ENCODE measurements at places on chromosomes 2 and 18.

GRCh38 chr18:61957801-61958516 is 65.2 kb upstream of the RNF152 start:
- no peak for DNase-seq

- peak; percentile 51 for DNase-seq
These were observed 2.4 kb upstream of the ADCYAP1 start for GRCh38 chr18:902229-902628.

DNA sequence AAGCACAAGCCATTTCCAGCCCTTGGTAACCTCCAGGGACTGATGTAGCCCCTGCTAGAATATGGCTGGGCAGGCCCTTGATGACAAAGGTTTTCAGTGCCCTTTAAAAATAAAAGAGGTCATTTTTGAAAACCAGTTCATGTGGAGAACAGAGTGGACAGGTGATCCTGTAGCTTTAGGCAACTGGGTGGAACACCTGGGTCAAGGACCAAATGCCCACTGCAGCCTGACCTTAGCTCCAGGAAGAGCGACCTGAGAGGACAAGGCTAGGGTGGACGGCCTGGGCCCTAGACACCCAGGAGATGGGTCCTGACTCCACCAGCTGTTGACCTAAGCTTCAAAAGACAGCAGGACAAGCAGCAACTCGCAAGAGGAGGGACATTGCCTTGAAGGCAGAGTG is 116.6 kb downstream of the LIPG start:
- no peak for DNase-seq

DNA sequence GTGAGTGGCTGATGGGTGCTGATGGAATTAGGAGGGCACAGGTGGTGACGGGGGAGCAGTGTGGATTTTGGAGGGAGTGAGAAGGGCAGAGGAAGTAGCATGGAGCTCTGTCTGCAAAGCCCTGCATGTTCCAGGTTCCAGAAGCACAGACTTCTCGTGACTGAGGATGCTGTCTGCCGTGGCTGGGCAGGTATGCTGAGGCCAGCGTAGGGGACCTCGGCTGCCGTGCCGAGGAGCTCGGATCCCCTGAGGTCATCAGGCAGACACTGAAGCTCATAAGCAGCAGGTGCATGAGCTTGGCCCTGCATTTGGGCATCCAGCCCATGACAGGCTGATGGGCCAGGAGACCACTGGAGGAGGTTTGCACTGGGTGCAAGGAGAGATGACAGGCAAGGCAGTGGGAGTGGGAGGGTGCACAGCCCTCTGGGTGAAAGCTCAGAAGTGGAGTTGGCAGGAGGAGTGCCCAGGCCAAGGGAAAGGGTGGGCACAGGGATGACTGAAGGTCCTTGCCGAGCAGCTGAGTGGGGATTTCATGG is 215.3 kb downstream of the SH3RF3 start:
- DNase-seq = no peak

DNA sequence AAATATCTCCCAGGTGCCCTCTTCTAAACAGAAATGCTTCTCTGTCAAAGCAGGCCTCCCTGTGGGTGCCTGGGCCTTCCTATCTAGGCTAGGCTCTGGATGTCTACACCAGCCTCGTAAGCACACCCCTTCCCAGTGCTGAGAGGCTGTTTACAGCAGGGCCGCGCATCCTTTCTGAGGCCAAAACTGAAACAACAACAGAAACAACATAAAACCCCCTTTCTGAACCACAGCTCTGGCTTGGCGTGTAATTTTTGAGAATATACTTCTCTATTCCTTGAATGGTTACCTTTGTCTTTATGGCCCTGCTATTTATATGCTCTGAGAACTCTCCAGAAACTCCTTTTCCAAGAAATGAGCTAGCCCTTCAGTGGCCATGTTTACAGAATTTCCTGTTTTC is 118.4 kb downstream of the BCL2L11 start:
- no peak for DNase-seq

- DNase-seq = no peak
These were observed 144.3 kb downstream of the MYO3B start for GRCh38 chr2:170322140-170322766.

GRCh38 chr2:237310515-237311114 is 103.3 kb downstream of the COL6A3 start:
- DNase-seq = no peak

DNA sequence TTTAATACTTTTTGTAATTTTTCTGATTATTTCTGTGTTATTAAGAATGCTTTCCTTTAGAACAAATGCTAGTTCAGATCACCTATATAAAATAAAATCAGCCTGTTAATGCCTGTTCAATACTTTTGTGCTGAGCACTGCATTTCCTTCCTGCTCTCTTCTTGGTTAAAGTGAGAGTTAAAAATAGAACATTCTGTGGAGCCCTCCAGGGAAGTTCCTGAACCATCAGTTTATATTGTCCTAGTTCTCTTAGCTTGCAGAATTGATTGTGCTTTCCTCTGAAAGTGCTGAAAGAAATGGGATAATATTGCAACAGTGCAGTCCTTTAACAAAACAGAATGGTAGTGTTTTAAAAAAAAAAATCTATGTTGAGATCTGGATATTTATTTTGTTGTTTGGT is 74.6 kb upstream of the UBXN4 start:
- no peak for DNase-seq

DNA sequence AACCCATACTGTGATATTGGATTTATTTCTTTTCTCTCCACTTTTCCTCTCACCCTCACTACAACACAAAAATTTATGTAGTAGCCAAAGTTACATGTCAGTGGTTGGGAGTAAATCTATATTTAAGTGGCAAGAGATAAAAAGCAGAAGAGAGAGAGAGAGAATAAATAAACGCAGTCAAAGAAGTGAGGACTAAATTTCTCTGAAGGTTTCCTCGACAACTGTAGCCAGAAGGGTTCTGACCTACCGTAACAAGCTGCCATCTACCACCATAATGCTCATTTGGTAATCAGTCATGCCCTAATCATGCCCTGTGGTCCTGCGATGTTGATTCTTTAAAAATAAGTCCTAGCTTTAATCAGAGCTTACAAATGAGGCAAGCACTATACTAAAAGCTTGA is 9.1 kb downstream of the ARHGAP28 start:
- DNase-seq = no peak

DNA sequence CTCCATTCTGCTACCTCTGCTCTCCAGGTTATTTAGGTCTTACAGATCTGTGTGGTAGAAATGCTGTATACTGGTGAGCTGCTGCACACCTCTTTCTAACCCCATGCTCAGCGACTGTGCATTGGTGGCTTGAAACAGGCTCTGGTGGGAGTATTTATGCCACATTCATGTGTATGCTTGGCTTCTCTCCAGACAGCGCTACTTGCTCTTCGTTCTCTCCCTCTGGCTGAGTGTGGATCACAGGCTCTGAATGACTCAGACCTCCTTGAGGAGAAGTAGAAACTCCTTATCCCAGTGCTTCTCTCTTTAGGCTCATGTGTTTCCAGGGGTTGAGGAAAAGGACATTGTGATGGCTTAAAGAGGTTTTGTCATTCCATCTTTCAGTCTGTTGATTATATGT is 54.9 kb downstream of the FHOD3 start:
- no peak for DNase-seq

- no peak for DNase-seq
These were observed 30.4 kb downstream of the ANKRD44 start for GRCh38 chr2:197280015-197280702.

- DNase-seq = no peak
These were observed 60.2 kb downstream of the CXCR4 start for GRCh38 chr2:136057802-136058140.

DNA sequence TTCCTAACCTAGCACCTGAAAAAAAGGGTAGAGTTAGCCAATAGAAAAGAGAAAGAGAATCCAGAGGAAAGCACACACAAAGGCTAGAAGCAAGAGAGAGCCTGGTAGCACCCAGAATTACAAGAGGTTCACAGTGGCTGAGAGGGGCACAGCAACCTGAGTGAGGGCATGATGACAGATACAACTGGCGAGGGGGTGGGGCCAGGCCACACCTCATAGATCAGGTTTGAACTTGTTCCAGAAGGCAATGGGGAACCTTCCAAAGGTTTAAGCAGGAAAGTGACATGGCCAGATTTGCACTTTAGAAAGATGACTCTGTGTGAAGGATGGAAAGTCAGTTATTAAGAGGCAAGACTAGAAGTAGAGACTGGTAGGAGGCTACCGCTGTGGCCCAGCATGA is 148.0 kb downstream of the TTC32 start:
- no peak for DNase-seq

DNA sequence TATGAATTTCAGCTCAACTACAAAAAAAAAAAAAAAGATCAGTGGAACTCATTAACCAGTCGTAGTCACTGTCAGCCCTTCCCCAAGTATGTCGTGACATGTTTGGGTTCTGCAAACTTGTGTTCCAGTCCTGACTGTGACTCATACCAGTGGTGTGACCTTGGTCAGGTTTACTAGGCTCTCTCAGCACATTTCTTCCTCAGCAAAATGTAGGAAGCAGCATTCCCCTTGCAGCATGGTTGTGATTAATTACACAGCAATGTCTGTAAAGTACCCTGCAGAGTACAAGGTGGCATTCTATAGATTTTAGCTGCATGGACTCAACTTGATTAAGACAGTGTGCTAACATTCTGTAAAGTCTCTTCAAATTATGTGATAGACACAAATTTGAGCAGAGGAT is 156.9 kb downstream of the LAMA1 start:
- DNase-seq = no peak

DNA sequence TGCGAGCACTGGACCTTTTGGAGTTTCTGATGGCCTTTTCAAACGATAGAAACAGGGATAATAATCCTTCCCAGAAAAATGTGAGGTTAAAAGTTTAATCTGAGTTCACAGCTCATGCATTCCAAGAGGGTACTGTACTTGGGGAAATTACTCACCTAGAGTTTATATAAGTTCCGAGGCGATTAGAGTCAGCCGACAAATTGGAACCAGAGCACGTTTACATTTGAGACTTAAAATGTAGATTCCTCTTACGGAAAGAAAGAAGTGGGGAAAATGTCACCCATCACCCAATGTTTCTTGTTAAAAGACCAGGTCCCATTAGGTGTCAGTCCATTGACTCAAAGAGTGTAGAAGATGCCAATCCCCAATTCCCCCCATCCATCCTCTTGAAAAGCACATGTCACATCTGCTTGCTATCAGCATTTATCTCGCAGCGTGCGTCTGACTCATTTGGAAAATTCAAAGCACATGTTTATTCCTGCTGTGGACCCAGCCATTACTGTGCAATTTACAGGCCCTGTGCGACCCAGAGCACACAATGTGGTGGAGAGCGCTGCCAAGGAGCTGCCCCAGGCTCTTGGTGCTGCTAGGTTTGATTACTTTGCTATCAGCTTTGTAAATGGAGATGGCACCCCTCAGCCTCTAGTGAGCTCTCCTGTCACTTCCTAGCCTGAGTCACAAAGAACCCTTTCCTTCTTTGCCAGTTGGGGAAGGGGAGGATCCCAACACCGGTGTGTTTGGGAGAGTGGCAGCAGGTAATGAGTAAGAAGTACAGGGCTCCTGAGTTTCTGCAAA is 104.8 kb downstream of the COLEC12 start:
- peak; percentile 97 for DNase-seq

- DNase-seq = no peak
These were observed 16.7 kb downstream of the ASPRV1 start for GRCh38 chr2:69944756-69945155.

GRCh38 chr18:70377317-70377799 is 88.5 kb downstream of the SOCS6 start:
- DNase-seq = no peak

- DNase-seq = no peak
These were observed 5.9 kb upstream of the RALB start for GRCh38 chr2:120246546-120247300.

DNA sequence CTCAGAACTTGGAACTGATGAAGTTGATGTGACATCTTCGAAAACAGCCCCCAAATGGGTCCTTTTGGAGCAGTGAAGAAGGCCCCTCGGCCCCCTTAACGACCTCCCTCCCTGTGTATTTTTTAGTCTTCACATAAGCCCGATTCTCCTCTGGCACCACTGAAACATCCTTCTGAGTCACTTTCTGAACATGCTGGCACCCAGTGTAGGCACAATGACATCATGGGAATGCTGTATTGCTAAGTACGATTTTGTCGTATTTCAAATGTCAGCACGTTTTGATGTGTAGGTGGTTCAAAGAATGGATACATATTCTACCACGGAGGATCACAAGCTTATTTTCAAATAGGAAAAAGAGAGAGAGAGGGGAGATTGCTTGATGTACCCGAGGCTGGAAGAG is 111.7 kb upstream of the RIOK3 start:
- no peak for DNase-seq

- no peak for DNase-seq
These were observed 199.3 kb upstream of the MYT1L start for GRCh38 chr2:2530334-2530733.

DNA sequence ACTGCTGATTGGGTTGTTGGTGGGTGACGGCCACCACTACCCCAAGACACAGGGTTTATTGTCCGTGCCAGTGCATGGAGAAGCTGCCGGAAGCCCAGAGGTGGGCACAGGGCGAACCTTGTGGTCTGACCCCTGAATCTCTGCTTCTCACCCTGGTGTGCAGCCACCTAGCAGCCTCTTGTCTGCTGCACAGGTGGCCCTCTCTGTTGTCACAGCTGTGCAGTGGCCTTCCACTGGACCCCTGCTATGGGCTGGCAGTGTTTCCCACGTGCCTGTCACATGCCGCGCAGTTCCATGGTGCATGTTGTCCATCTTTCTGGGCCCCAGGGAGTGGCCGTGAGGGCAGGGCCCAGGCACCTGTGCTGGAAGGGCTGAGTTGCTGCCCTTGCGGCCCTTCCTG is 15.2 kb downstream of the ATG4B start:
- no peak for DNase-seq

DNA sequence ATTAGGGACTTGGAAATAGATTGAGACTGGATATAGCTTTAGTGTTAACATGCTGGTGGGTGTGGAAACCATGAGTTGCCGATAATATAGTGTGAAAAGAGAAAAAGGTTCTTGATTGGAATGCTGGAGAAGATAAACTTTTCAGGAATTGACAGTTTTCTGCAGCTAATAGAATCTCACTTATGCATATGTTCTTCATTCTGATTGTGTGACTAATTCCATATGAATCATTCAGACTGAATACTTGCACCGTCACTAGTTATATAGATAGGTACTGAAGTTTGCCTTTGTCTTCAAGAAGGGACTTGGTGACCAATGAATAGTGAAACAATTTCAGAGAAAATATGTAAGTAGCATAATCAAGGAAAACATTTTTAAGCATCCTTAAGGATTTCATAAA is 225.7 kb upstream of the FOSL2 start:
- no peak for DNase-seq

DNA sequence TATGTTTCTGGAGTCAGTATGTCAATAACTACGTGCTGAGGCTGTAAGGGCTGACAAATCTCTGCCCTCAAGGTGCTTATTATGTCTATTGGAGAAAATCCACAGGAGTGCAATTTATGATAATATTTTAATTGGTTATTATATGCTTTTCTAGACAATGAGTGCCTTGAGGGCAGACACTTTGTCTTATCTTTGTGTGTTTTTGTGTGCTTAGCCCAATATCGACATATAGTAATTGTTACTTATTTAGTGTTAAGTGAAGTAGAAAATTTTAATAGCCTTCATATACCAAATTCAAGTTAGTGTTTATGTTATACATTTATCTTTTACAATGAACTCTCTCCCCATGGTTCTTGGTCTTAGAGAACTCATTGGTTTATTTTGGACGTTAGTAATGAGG is 118.9 kb downstream of the WDR7 start:
- peak; percentile 4 for DNase-seq

Measured in NCI-H2081 (cell line).